Stimulated activated CD8-positive, alpha-beta memory T cell treated with anti-CD3 and anti-CD28 coated beads, Interleukin-15, amount 100 ng/mL, for 48 hours (primary cell): ENCODE measurements at places on chromosomes 5 and 9.

DNA sequence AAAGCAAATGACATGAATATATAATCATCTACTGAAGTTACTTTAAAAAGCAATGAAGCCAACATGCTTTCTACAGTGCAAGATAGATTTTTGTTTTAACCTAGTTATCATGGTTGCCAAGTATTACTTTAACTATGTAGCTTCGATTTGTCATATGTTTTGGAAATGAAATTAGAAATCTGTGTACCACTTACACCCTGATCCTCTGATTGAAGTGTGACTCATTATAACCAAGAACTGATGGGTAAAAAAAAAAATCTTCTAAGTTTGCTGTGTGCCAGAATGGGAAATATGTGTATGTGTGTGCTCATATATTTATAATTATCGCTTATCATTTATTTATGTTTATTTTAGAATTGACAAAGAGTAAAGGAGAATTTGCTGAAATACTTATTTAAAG lies 9.1 kb upstream of the CDC42SE2 start:
- DNase-seq: no peak

DNA sequence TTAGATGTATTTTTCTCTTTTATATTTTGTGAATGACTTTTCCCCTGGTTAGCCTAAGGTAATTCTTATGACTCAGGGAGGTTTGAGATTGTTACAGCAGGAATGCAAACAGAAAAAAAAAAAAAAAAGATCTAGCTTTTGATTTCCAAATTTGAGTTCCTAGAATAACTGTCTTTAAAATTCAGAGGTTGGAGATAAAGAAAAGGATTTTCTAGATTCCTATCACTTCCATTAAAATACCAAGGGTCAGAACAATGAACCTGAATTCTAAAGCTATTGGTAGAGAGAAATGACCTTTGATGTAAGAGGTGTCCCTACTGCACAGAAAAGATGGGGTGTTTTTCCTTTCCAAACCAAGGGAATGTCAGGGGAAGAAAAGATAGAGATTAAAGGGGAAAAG lies 262.5 kb downstream of the DOCK8 start:
- no peak for DNase-seq

DNA sequence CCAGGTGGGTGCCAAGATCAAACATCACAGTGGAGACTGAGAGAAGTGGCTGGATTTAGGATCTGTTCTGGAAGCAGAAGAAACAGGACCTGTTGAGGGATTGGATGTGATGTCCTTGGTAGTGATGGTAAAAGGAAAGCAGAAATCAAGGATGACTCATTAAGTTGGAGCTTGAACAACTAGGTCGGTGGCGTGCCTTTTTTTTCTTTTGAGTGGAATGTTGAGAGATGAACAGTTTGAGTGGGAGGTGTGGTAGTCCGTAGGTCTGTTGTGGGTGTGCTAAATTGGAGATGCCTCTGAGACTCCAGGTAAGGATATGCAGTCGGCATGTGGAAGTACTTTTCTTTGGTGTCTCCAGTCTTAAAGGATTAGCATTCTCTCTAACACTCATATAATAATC lies 92.1 kb upstream of the IL12B start:
- no peak for DNase-seq

DNA sequence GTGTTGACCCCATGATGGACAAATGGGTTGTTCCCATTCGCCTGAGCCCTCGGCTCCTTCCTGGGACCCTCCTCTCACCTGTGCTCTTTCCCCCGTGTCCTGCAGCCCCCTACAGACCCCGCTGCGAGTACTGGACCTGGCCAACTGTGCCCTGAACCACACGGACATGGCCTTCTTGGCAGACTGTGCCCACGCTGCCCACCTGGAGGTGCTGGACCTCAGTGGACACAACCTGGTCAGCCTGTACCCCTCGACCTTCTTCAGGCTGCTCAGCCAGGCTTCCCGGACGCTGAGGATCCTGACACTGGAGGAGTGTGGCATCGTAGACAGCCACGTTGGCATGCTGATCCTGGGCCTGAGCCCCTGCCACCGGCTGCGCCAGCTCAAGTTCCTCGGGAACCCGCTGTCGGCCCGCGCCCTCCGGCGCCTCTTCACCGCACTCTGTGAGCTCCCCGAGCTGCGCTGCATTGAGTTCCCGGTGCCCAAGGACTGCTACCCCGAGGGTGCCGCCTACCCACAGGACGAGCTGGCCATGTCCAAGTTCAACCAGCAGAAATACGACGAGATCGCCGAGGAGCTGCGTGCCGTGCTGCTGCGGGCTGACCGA lies 3.4 kb downstream of the LRRC14B start:
- DNase-seq: no peak

DNA sequence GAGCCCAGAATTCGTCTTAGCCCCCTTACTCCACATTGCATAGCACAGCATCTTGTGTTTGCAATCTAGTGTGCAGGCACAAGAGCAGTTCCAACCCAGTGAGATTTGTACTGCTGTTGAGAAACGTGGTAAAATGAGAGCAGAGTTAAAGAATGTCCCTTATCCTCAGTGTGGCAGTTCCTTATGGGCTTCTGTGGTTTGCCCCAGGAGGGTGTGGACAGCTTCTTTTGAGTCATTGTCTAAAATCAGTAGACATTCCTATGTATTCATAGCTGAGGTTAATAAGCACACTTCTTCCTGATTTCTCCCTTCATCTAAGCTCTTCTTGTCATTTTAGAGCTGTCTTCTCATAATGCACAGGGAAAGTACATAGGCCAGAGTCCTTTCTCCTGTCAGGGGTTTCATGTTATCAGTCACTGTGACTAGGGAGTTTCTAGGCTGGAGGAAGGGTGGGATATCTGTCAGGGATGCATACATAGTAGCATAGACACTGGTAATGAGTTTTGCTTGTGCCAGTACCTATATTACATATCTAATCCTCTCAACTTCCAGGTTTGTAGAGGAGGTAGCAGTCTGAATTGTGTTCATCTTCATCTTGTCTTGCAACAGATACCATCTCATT lies 2.0 kb upstream of the CAVIN4 start:
- no peak for DNase-seq

DNA sequence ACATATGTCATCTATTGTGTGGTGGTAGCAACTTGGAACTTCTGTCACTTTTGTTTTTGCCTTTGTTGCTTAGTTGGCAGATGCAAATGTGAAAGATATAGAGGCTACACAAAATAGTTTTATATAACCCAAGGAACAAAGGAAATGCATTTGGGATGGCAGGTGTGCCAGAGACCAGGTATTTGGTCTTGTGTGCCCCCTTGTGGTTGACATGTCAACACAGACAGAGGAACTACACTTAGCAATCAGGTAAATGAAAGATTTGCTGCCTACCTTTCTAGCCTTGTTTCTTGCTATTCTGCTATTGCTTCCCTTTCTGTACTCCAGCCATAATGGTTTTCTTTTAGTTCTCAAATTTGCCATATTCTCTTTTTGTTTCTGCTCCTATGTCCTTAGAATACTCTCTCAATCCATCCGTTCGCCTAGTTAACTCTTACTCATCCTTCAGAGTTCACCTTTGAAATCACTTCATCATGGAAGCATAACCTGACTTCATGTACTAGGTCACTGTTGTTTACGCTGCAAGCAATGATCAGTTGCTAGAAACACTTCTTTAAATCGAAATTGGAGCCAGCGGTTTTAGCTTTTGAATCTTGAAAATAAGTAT lies 119.5 kb downstream of the TRPM3 start:
- no peak for DNase-seq

- no peak for DNase-seq
Measured at GRCh38 chr5:42828671-42829070, 17.0 kb upstream of the SELENOP start.

DNA sequence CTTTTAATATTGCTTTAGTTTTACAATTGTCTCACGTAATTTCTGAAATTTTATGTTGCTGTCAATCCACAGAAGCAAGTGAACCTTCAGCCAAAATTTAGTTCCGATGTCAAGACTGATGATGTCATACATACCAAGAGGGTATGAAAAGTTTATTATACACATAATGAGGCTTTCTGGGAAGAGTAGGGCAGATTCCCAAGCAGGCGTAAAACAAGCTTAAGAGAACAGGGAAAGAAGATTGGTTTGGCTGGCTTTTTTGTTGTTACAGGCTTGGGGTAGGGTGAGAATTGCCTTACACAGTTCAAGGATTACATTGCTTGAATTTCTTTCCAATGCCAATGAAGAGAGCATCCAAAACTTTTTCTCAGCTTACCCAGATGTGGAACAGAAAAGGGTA lies 1962.9 kb upstream of the CDH6 start:
- no peak for DNase-seq

GRCh38 chr9:134403682-134404301 lies 77.5 kb downstream of the RXRA start:
- no peak for DNase-seq

DNA sequence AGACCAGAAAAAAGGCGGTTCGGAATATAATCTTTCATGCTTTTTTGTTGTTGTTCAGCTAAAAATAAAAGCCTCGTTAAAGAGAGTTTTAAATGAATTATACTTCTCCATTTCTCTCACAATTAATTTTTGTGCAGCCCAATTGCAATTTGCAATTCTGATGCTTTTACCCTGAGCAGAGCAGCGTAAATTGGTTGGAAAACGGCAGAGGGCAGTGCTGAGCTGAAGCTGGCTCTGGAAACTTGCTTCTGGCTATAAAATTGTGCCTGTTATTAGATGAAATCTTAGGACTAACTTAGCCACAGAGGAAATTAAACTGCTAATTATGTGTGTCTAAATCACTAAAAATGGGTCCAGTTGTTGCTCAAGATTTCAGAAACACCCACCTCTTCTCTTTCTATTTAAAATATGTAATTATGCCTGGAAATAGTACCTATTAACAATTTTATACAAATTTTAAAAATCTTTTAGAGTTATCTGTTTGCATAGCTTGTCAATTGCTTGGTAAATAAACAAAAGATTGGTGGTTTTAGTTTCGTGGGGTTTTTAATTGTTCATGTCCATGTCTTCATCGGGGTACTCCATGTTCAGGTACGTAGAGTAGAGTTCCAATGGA lies 441.8 kb upstream of the TLE4 start:
- DNase-seq: no peak

DNA sequence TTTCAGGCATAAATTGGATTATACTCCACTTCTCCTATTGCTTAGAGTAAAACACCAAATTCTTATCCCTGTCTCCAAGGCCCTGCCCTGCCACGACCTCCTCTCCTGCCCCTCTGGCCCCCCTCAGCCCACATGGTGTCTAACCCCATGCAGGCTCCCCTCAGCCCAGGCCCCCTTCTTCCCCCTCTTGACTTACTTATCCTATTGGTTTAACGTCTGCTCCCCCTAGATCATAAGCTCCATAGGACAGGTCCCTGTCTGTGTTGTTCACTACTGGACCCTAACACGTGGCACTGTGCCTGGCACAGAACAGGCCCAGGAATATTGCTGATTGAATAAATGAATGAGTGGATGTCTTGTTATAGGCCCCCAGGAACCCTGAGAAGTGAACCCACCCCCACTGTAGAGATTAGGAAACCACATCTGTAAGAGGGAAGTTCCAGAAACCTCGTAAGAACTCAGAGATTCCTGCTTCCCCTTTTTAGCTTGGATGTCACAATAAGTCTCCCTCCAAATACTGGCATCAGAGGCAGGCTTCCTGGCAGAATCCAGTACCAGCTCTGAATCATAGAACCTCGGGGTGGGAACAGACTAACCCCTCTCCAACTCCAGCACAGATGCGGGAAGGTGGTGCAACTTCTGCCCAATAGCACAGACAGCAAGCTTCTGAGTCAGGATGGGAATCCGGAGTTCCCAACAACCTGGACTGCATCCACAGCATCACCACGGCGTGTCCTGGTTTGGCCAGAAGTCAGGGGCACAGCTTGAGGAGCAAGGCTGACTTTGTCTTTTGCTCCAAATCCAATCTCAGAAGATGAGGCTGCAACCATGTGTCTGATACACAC lies 31.5 kb downstream of the HRH2 start:
- no peak for DNase-seq

DNA sequence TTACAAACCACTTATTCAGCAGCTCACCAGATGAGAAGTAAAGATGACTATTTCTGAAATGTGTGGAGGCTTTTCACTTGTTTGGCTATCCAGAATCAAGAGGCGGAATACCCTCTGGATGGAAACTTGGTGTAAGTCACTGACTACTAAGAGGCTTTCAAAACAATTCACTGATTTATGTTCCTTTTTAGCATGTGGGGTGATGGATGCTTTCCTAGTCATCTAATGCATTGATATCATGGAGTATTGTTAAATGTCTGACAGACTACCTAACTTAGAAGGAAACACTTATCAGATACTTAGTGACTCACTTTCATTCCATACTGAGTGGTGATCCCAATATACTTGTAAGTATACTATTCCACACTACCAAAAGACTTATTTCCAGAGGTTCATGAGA lies 141.4 kb downstream of the PLK2 start:
- DNase-seq: no peak

DNA sequence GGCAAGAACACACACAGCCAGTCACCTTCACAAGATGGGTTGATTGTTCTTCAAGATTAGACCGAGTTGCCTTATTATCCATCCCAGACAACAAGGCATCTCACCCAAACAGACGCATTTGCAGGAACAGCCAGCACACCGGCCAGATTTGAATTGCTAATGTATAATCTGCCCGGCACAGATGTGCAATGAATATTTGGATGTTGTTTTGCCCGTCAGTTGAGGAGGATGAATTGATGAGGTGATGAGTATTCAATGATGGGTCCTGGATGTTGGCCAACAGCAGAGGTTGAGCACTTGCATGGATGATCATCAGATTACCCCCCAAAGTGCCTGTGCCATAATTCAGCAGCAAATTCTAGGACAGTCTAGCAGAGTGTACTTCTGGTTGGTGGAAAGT lies 20.1 kb downstream of the ALG2 start:
- no peak for DNase-seq

GRCh38 chr5:51732304-51732703 lies 349.1 kb downstream of the ISL1 start:
- no peak for DNase-seq

GRCh38 chr9:129995409-129996160 lies 47.4 kb downstream of the FNBP1 start:
- no peak for DNase-seq

- no peak for DNase-seq
Measured at GRCh38 chr5:14421851-14422250, 159.7 kb upstream of the OTULINL start.

DNA sequence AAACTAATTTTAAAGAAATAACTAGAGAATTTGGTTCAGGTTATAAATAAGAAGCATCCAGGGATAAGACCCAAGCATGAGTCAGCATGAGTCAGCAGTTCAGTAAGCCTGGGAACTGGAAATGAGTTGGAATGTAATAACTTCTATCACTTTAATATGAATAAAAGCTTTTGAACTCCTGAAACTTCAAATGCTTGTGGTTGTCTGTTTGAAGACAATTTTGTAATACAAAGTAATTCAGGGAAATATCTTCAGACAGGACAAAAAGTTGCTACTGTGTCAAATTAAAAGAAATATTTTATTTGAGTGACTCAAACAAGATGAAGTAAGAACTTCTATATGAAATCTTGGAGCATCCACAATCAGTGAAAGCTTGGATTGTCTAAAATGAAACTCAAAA lies 331.2 kb upstream of the DAB2 start:
- no peak for DNase-seq

GRCh38 chr9:132823370-132824145 lies 54.5 kb downstream of the AK8 start:
- no peak for DNase-seq

DNA sequence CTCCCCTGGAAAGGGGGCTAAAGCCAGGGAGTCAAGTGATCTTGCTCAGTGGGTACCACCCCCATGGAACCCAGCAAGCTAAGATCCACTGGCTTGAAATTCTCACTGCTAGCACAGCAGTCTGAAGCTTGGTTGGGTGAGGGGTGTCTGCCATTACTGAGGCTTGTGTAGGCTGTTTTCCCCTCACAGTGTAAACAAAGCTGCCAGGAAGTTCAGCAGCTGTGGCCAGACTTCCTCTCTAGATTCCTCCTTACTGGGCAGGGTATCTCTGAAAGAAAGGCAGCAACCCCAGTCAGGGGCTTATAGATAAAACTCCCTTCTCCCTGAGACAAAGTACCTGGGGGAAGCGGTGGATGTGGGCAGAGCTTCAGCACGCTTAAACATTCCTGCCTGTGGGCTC lies 17.1 kb upstream of the EPB41L4A start:
- DNase-seq: no peak
